ENCODE measurements at places on chromosomes 1 and 21.
A peak's percentile ranks its signal among the peaks of the same experiment; 100 is the strongest.

GRCh38 chr1:153612755-153613331 is at the start of gene S100A16:
TSS of gene S100A16 (minus strand) at chr1:153613137. CDS start at chr1:153608151, 4,986 bp downstream.
- H3K4me1 ChIP-seq, result peaks cover 4% of the 10 kb centered on the region
- H3K27me3 ChIP-seq, result no peaks in the 10 kb centered on the region
- DNase-seq, result no peak

GRCh38 chr1:115088115-115088778 is 1.1 kb downstream of the TSPAN2 start:
- no peaks in the 10 kb centered on the region for H3K36me3 ChIP-seq
- DNase-seq, result no peak
- peak overlapping the region; percentile 69 for H3K4me3 ChIP-seq
- H3K27me3 ChIP-seq, result peaks cover 7% of the 10 kb centered on the region
- peaks cover 37% of the 10 kb centered on the region for H3K4me1 ChIP-seq

DNA sequence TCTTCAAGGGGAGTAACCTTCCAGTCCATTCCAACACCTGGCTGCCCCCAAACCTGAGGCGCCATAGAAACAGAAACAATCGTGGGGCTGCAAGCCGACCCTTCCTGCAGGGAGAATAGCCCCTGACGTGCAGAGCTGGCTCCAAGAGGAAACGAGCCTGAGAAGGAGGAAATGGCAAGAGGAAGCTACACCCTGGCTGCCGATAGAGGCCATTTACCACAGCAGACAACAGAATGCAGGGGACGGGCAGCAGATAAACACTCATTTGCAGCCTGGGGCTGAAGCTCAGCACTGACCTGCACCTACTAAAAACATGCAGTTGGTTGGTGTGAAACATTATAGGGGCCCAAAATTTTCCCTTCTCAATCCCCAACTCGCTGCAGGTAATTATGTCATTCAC is 8.7 kb upstream of the TDRD10 start:
- H3K4me3 ChIP-seq, result no peak overlapping the region
- H3K36me3 ChIP-seq, result no peaks in the 10 kb centered on the region
- peak; percentile 44 for DNase-seq
- peaks cover 32% of the 10 kb centered on the region for H3K4me1 ChIP-seq
- peaks cover 19% of the 10 kb centered on the region for H3K27me3 ChIP-seq

DNA sequence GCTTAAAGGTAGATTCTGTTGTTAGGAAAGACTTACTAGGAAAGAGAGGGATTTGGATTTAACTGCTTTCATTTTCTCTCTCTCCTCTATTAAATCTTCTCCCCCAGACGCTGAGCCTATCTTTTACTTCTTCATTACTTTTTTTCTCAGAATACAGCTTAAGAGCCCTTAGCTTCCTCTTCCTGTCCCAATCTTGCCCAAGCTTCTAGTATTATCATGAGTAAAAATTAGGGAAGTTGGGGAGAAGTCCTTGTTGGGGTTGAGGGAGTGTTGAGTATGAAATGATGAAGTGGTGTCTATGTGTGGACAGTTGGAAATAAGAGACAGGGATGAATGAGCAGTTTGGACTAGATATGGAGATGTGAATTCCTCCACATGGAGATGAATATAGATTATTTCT is 35.0 kb downstream of the ACP6 start:
- H3K27me3 ChIP-seq, result no peaks in the 10 kb centered on the region
- H3K4me3 ChIP-seq, result no peak overlapping the region
- no peak for DNase-seq
- H3K36me3 ChIP-seq, result peaks cover 20% of the 10 kb centered on the region
- H3K27ac ChIP-seq, result no peak overlapping the region

- H3K27me3 ChIP-seq, result no peaks in the 10 kb centered on the region
- peaks cover 10% of the 10 kb centered on the region for H3K4me1 ChIP-seq
- no peak overlapping the region for H3K27ac ChIP-seq
- no peak overlapping the region for H3K4me3 ChIP-seq
Observed at GRCh38 chr1:18937539-18937938, 18.9 kb downstream of the IFFO2 start.

GRCh38 chr1:28021064-28021463 is 61.3 kb downstream of the XKR8 start:
- no peaks in the 10 kb centered on the region for H3K27me3 ChIP-seq
- no peak overlapping the region for H3K4me3 ChIP-seq
- H3K4me1 ChIP-seq, result peaks cover 8% of the 10 kb centered on the region
- H3K36me3 ChIP-seq, result peaks cover 47% of the 10 kb centered on the region
- H3K27ac ChIP-seq, result peak overlapping the region; percentile 41
- no peak for DNase-seq

DNA sequence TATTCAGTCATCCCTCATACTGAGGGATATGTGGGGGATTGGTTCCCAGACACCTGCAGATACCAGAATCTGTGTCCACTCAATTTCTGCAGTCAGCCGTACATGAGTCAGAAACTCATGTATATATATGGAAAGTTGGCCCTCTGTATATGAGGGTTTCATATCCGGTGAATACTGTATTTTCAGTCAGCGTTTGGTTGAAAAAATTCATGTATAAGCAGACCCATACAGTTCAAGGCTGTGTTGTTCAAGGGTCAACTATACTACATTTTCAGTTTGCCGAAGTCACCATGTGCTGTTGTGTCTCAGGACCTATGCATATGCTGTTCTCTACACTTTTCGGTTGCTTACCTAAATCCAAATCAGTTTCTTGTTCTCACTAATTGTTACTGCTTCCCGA is 10.5 kb downstream of the AXDND1 start:
- no peak for DNase-seq
- no peak overlapping the region for H3K27ac ChIP-seq
- no peaks in the 10 kb centered on the region for H3K36me3 ChIP-seq

GRCh38 chr1:235277709-235278108 is 50.3 kb downstream of the ARID4B start:
- H3K27ac ChIP-seq, result no peak overlapping the region
- no peak for DNase-seq
- peaks cover 4% of the 10 kb centered on the region for H3K36me3 ChIP-seq
- no peak overlapping the region for H3K4me3 ChIP-seq
- H3K4me1 ChIP-seq, result peaks cover 34% of the 10 kb centered on the region

GRCh38 chr1:64242895-64243756 is 39.7 kb downstream of the UBE2U start:
- no peak for DNase-seq
- H3K27me3 ChIP-seq, result peaks cover 16% of the 10 kb centered on the region
- H3K4me1 ChIP-seq, result peaks cover 13% of the 10 kb centered on the region
- no peaks in the 10 kb centered on the region for H3K36me3 ChIP-seq
- no peak overlapping the region for H3K4me3 ChIP-seq
- H3K27ac ChIP-seq, result no peak overlapping the region

- H3K27ac ChIP-seq, result no peak overlapping the region
- DNase-seq, result no peak
- no peak overlapping the region for H3K4me3 ChIP-seq
- peaks cover 9% of the 10 kb centered on the region for H3K4me1 ChIP-seq
Observed at GRCh38 chr21:15421441-15421881, 308.3 kb upstream of the USP25 start.

- no peaks in the 10 kb centered on the region for H3K36me3 ChIP-seq
- H3K27ac ChIP-seq, result no peak within 1 kb of the TSS
- no peak within 1 kb of the TSS for H3K4me3 ChIP-seq
Observed at GRCh38 chr1:11761988-11762406, at the start of gene C1orf167. TSS of gene C1orf167 (plus strand) at chr1:11762193. CDS start at chr1:11764401, 2,208 bp downstream.

All from activated CD4-positive, alpha-beta memory T cell treated with anti-CD3 and anti-CD28 coated beads, Interleukin-2, amount 10 ng/mL, durations not matched to agents 7 days and 5 days (primary cell).